ENCODE measurements at places on chromosomes 7 and 10.

DNA sequence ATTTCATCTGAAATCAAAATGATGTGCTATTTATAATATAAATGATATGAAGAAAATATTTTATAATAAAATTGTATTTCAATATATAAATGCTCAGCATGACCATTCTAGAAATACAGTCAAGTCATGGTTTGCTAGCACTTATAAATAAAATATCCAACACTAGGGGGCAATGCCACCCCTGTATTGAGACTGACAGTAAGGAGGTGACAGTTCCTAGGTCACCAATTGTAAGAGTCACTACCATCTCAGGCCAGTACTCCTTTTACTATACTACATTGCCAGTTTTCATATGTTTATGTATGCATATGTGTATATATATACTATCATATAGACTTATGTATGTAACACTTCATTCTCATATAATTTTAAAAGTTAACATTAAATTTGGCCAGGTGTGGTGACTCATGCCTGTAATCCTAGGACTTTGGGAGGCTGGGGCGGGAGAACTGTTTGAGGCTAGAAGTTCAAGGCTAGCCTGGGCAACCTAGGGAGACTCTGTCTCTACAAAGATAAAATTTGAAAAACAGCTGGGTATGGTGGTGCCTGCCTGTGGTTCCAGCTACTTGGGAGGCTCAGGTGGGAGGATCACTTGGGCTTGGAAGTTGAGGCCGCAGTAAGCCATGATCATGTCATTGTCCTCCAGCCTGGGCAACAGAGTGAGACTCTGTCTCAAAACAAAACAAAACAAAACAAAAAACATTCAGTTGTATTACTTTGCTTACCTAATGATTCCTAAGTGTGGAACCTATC, 2.4 kb upstream of the CNOT4 start:
- peak; percentile 74 for DNase-seq

DNA sequence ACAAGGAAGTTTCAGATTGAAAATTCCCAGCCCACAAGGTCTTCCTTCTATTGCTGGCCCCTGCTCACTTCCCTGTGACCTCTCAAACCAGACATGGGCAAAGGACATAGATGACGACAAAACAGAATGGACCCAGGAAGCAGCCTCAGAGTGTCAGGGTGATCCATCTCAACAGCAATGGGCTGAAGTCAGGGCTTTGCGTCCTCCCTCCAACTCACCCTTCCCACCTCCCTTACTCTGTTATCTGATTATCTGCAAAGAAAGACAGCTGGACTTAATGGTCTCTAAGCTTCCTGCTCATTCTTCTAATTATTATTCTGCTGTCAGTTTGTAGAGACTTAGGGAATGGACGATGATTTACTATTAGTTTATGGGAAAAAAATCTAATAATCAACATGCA, 115.9 kb downstream of the PIP4K2A start:
- DNase-seq: no peak

- DNase-seq: no peak
Measured at GRCh38 chr7:117097860-117098259, 144.6 kb downstream of the ST7 start.

GRCh38 chr7:90736968-90737939, 141.1 kb downstream of the CDK14 start:
- DNase-seq: no peak

DNA sequence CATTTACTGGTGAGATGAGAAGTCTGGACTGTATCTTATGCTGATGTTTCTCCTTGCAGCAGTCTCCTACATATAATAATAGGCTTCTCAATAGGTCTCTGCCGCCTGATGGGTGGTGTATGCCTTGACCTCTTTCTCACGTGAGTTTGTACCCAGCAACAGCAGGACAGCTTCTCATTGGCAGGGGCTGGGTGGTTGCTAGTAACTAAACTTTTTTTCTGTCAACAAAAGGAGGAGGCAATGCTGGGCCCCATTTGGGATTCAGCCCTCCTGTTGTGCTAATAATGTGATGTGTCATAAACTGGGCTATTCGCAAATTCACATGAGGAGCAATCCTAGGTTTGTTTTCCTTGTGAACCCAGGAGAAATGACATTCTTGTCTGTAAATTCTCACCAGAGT, 533.6 kb downstream of the GATA3 start:
- DNase-seq: no peak

GRCh38 chr7:8051373-8051772, 82.8 kb downstream of the GLCCI1 start:
- DNase-seq: no peak

DNA sequence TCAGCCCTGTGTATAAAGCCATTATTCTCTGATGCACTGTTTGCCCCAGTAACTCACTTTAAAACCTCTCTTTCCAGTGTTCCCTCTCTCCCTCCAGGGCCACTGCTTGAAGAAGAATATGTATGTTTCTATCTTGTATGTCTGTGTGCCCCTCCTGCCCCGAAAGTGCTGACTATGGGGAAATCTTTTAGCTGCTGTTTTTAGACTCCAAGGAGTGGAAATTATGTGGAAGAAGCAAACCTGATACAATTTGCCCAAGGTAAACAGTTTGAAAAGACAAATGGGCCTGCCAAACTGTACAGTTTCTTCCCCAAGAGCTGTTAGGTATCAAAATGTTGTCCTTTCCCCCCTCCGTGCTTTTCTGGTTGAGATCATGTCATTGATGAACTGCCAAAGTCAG, 3.4 kb downstream of the ADRA2A start:
- no peak for DNase-seq

DNA sequence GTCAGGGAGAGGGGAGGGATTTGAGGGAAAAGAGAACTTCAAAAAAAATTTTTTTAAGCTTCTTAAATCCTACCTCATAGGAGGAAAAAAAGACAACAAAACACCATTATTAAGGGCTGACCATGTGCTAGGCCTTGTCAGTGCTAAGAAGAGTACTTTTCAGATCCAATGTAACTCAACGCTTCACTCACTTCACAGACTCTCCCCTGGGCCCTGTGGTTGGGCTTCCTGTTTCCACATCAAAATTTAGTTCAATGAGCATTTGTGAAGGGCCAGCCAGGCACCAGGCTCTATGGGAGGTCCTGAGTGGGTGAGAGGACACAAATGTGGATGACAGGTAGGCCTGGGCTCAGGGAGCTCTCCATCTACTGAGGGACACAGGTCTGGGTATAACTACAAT, 249.8 kb downstream of the PTEN start:
- no peak for DNase-seq

- no peak for DNase-seq
Measured at GRCh38 chr7:103660455-103661371, 214.7 kb upstream of the SLC26A5 start.

Data from CD4-positive, alpha-beta T cell treated with Interleukin-12 subunit alpha and Interleukin-12 subunit beta, for 1 hour (primary cell).